Karpas-422 (cell line): ENCODE measurements at places on chromosomes 4 and X. TPM values are rescaled to one million over a fixed set of nuclear protein-coding genes. Genes with fewer than 3 reads are reported as not detected.

The AKAP14 gene
- not detected in 2 replicates for total RNA-seq

- DNase-seq, result no peak
Observed at GRCh38 chr4:38612646-38613414, 51.2 kb upstream of the KLF3 start.

DNA sequence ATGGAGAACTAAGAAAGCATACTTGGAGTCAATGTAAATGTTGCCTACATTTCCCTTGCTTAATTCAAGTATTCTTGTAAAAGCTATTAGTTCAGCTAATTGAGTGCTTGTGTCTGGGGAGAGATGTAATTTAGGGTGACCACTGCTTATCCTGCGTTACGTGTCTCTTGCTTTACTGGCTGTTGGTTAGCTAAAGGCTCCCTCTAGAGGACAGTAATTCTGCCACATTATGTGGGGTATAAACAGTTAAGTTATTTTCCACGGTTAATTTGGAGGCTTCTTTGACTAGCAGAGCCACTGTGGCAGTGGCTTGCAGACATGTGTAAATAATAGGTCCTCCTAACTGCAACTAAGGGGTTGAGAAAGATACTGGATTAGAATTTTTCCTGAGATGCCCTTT is 25.3 kb upstream of the NAF1 start:
- DNase-seq, result peak; percentile 85

- DNase-seq, result peak; percentile 53
Observed at GRCh38 chrX:15882704-15883539, 28.3 kb upstream of the AP1S2 start.

DNA sequence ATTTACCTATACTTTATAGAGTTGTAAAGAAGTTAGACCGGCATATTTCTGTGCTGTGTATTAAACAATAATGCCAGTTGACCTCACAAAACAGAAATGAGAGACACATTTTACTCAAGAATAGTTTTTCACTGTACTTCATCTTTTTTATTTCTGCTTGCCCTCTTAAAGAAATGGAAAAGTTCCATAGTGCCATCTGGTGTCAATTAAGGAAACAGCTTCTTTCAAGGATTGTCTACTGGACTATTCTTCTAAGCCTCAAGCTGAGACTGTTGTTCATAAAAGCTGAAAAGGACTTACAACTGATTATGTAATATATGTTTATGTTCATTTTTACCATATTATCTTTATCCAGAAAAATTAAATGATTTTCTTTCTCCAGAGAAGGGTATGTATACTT is 1523.7 kb downstream of the ARAP2 start:
- peak; percentile 61 for DNase-seq

GRCh38 chrX:30275498-30275897 is 28.6 kb downstream of the MAGEB1 start:
- DNase-seq, result no peak

- no peak for DNase-seq
Observed at GRCh38 chr4:123304151-123304964, 92.2 kb upstream of the SPRY1 start.

DNA sequence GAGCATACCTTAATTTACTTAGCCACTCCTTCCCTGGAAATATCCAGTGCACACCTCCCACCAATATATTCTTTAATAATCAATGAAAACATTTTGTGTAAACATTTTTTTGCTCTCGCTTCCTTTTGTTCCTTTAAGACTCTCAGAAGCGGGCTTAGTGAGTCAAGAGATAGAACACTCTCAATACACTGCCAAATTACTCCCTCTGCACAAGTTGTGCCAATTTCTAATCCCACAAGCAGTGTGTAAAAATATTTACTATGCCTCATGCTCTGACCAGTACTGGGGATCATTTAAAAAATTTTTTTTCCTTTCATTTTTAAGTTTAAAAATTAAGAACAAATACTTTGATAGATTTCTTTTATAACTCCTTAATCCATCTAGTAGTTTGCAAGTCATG is 5.1 kb downstream of the MORF4L2 start:
- no peak for DNase-seq

DNA sequence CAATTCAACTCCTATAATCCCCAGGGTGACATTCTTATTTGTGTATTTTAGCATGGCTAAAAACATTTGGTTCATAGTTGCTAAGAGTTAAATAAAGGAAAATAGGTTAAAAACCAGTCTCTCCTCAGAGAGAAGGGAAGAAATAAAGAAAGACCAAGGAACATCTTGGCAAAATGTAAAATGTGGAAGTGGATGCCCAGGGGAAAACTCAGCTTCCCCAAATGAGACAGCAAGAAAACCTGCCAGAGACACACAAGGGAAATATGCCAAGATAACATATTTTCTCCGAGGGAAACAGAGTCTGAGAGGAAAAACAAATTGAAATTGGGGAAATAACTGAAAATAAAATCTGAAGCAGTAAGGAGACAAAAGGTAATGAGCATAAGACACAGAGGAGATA is 1569.3 kb downstream of the PCDH18 start:
- DNase-seq, result no peak

- no peak for DNase-seq
Observed at GRCh38 chr4:8315435-8316250, 46.1 kb downstream of the HTRA3 start.

- DNase-seq, result peak; percentile 78
Observed at GRCh38 chr4:110049951-110050925, 137.6 kb downstream of the EGF start.

DNA sequence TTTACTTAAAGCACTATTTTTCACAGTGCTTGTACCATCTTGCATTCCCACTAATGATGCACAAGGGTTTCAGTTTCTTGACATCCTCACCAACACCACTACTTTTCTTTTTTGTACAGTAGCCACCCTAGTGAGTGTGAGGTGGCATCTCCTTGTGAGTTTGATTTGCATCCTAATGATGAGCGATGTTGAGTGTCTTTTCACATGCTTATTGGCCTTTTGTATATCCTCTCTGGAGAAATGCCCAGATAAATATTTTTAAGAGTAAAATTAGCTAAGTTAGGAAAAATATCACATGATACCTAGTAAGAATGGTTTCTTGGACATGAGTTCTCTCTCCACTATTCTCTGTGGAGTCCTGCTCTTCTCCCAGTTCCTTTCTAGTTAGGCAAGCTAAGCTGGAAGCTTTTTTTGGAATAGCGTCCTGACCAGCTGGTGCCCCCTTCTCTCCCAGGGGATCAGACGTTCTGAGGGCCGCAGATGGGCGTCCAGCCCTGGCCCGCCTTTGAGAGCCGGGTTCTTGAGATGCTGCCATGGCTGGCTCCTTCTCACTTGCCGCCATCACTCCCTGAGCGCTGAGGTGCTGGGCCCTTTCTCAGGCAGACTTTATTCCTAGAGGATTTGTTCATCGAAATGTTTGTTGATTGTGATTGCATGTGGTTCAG is 132.1 kb downstream of the ARHGAP10 start:
- no peak for DNase-seq

DNA sequence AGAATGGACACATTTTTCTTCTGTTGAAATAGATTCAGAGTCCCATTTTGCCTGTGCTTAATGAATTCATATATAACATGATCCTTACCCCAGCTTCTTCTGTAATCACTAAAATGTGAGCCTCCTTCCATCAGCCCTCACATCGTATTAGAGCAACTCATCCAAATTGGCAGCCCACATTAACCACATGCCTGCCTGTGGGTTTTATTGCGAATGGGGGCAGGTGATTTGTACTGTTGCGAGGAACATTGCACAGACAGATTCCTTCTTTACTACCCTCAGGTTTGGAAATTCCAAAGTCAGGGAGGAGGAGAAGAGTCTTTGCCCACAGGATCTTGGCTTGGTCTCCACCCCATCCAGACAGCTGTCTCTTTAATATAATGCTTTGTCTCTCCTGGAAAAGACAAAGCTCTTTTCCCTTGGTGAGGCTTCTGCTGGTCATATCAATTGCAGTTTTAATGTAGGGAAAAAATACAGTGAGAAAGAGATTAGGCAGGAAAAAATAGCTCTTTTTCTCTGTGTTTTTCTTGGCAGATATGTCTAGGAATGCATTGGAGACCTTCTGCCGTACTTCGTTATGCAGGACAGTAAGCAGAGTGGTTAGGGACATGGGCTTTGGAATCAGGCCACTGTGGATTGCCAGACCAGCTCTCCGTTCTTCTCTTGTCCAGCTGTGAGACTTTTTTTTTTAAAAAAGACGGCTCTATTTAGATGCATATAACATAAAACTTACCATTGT is 371.2 kb downstream of the AFF2 start:
- DNase-seq, result no peak

The ARX gene
- not detected in 2 replicates for total RNA-seq

The GPR119 gene
- total RNA-seq, result not detected in 2 replicates

The EVC gene
- not detected in 2 replicates for total RNA-seq

- no peak for DNase-seq
Observed at GRCh38 chrX:123340696-123341095, 156.6 kb downstream of the GRIA3 start.

GRCh38 chr4:148431401-148431800 is 10.8 kb downstream of the NR3C2 start:
- DNase-seq, result no peak

The RTL3 gene
- total RNA-seq, result not detected in 2 replicates

The NOX1 gene
- total RNA-seq, result not detected in 2 replicates

The RAI2 gene
- total RNA-seq, result not detected in 2 replicates

- no peak for DNase-seq
Observed at GRCh38 chr4:87109121-87109520, 111.3 kb downstream of the KLHL8 start.

The TKTL2 gene
- total RNA-seq, result not detected in 2 replicates

- DNase-seq, result no peak
Observed at GRCh38 chr4:83731609-83732008, 195.7 kb downstream of the GPAT3 start.

The NXF2 gene
- not detected in 2 replicates for total RNA-seq

DNA sequence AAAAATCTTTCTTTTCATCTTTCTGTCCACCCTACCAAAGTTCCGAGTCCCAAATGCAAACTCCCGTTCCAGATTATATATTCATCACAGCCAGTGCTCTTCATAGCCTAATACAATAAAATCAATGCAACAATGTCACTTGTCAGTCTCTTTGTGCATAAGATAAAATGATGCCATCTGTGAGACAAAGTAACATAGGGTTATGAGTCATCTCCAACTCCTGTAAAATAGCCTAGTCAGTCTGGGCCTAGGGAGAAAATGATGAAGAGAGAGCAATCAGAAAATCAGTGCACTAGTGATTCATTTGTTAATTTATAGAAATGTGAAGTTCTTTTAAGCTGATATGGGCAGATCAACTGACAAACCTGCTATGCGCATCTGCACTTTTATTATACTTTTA is 689.1 kb upstream of the DIAPH2 start:
- no peak for DNase-seq

DNA sequence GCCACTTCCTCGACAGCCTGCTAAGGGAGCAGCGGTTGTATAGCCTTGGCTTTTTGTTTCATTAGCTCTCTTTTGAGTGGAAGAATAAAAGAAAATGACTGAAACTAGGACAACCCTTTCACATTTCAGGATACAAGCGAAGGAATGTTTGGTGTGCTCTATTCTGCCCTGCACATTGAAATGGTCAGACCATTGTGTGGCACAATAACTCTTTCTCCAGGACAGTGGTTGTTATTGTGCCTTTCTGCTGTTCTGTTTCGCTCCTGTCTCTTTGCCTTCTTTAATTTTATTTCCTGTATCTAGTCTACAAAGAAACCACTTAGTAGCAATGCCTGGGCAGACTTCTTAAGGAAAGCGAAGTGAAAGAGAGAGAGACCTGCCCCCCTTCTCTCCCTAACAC is 473.7 kb downstream of the GBA3 start:
- no peak for DNase-seq

The RBM47 gene
- total RNA-seq, result not detected in 2 replicates

- no peak for DNase-seq
Observed at GRCh38 chr4:105963461-105964400, 68.5 kb downstream of the NPNT start.

- DNase-seq, result no peak
Observed at GRCh38 chr4:37769391-37769989, 57.0 kb upstream of the PGM2 start.

GRCh38 chrX:47613082-47613481 is 6.6 kb downstream of the SYN1 start:
- no peak for DNase-seq

DNA sequence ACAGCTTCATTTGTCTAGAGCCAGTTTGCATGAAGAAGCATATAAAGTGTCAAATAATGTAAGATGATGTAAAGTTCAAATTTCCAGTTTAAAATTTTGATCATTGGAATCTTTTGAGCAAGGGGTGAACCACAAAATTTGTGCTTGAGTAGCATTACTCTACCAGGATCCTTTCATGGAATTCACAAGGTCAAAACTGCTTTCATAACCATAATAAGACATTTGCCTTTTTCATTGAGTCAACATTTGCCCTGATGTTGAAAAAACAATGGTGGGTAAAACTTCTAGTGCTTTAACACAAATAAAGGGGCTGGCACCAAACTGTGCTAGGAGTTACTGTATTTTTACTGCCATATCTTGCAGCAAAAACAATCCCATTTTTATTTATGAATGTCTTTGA is 142.2 kb downstream of the GLRA3 start:
- no peak for DNase-seq

GRCh38 chr4:167688660-167689142 is 403.6 kb upstream of the ANXA10 start:
- DNase-seq, result no peak

The SLC9B1 gene
- 0.97 and 1.4 TPM in 2 replicates for total RNA-seq

GRCh38 chr4:2961421-2961810 is 1.8 kb downstream of the NOP14 start:
- DNase-seq, result no peak

The AKAP4 gene
- not detected in 2 replicates for total RNA-seq

The TRMT2B gene
- total RNA-seq, result 11.3 and 11.6 TPM in 2 replicates

The HSFX3 gene
- not detected in 2 replicates for total RNA-seq

The GAGE1 gene
- total RNA-seq, result not detected in 2 replicates

The MAGEB1 gene
- not detected in 2 replicates for total RNA-seq

DNA sequence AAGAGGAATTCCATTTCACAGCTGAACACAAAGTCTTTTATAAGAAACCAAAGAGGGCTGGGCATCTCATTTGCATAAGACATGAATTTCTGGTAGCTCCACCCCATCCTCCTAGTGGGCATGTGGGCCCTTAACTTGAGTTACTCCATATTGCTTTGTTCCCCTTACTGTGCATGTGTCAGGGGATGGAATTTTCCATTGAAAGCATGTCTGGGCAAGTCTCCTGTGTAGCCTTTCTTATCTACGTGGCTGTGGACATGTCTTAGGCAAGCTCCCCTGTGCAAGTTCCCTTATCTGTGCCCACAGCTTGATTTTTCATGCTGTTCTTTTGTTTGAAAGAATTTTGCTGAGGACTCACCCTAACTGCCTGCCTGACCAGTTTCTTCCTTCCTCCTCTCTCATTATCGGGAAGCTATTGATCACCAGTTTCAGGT is 123.5 kb upstream of the JADE1 start:
- DNase-seq, result no peak

The PTTG2 gene
- 6.8 TPM in 1 of 2 replicates, not detected in the other for total RNA-seq

The GPR173 gene
- 0.36 and 0.71 TPM in 2 replicates for total RNA-seq

DNA sequence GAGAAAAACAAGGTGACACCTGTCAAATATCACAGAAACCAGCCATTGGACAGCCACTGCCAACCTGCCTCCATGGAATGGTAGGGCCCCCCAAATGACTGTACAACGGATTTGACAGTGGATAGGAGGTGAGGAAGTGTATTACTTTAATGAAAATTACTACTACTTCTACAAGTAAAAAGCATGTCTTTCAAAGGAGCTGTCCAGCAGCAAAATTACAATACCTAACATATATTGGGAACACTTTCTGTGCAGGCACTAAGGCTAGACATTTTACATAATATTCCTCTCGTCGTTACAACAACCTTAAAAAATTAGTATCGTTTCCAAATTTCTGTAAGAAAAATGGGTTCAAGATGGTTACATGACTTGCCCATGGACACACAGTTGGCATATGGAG is 14.9 kb downstream of the PPP3CA start:
- no peak for DNase-seq
